ENCODE measurements at places on chromosomes 2 and 18.

DNA sequence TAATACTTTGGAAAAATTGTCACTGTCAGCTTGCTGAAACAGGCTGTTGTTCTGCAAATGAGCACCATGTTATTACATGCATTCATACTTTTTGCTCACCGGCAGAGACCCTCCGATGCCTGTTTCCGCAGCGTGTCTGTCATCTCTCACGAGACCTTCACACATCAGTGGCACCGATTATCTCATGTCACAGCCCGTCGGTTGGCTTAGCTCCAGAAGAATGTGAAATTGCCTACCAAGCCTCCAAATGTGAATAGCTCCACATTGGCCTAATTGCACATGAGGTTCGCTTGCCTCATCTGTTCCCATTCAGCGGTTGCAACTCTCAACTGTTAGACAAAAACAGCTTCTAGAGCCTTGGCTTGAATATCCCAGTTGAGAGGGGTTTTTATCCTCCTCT, 233.0 kb downstream of the ACTR3 start:
- DNase-seq, result no peak

DNA sequence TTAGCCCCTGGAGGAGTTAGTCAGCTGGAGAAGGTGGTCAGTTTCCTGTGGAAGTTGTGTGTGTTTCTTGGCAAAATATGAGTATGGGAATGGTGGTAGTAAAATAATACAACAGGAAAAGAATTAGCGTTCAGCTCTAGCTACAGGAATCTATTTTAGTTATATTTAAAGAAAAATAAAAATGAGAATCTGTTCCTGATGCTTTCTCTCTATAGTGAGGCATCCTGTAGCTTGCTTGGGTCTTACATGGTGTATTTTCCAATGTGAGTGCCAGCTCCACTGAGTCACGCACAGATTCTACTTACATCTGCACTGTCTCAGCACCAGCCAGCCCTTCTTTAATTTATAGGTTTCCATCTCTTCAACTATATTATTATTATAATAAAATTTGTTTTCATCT, 132.2 kb downstream of the BIRC6 start:
- no peak for DNase-seq

- DNase-seq, result no peak
Observed at GRCh38 chr2:70826696-70827350, 6.4 kb upstream of the CLEC4F start.

DNA sequence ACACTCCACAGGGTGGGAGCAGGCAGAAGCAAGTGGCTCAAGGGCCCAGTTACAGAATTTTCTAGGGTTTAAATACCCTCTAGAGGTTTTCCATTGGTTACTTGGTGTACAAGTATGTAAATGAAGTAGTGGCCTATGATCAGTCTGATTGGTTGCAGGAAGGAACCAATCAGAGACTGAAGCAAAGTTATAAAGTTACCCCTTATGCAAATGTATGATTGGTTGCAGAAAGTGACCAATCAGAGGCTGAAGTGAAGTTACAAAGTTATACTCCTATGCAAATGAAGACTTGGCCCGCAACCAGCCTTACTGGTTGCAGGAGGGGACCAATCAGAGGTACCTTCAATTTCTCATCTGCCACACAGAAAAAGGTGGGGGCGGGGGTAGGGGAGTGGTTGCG, 154.6 kb downstream of the INO80D start:
- no peak for DNase-seq

GRCh38 chr2:223971-224760, 39.7 kb downstream of the SH3YL1 start:
- DNase-seq, result no peak

GRCh38 chr2:226796840-226797288, 2.8 kb downstream of the IRS1 start:
- DNase-seq, result no peak

- no peak for DNase-seq
Observed at GRCh38 chr2:140472676-140473075, 1658.1 kb downstream of the LRP1B start.

DNA sequence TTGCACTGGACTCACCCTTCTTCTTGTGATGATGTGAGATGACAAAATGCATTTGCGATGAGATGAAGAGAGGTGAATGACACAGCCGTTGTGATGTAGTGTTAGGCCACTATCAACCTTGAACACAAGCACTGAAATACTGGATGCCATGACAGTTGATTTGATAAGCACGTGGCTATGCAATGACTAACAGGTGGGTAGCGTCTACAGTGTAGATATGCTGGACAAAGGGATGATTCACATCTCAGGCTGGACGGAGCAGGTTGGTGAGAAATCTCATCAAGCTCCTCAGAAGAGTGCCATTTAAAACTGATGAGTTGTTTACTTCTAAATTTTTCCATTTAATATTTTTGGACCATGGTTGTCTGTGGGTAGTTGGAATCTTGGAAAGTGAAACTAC, 375.8 kb upstream of the LYPD1 start:
- DNase-seq, result no peak

DNA sequence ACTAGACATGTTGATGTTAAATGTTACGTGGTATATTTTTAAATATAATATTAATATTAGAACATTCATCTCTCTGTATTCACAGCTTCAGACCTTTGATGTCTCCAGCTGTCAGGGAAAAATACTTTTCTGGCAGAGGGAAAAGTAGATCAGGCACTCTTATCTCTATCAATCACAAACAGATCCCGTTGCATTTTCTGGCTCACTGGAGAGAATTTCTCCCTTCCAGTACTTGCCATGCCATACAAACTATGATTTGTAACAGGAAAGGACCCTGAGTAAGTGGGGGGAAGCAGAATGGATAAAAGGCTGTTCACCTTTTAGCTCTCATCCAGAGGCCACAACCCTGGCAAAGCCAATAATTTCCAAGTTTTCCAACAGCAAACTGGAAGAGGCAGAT, 158.0 kb downstream of the TCF4 start:
- no peak for DNase-seq

GRCh38 chr2:177595126-177595845, 202.7 kb downstream of the AGPS start:
- no peak for DNase-seq

DNA sequence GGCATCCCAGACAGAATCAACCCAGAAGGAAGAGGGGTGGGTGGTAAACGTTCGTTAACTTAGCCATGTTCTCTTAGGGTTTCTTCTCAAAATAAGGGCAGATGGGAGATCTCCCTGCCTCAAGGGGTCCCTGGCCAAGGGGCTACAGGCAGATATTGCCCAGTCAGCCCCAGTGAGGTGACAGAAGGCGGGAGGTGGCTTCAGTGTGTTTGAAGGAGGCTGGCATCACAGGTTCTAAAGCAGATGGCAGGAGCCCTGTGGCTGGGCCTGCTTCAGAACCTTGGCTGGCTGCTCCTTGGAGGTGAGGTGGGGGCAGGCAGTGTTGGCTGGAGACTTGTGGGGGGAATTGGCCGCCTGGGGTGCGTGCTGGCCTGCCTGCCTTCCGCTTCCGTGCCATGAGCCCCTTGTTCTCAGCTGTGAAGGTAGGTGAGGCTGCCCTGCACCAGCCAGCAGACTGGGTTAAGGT, 23.5 kb downstream of the HPCAL1 start:
- DNase-seq, result no peak

DNA sequence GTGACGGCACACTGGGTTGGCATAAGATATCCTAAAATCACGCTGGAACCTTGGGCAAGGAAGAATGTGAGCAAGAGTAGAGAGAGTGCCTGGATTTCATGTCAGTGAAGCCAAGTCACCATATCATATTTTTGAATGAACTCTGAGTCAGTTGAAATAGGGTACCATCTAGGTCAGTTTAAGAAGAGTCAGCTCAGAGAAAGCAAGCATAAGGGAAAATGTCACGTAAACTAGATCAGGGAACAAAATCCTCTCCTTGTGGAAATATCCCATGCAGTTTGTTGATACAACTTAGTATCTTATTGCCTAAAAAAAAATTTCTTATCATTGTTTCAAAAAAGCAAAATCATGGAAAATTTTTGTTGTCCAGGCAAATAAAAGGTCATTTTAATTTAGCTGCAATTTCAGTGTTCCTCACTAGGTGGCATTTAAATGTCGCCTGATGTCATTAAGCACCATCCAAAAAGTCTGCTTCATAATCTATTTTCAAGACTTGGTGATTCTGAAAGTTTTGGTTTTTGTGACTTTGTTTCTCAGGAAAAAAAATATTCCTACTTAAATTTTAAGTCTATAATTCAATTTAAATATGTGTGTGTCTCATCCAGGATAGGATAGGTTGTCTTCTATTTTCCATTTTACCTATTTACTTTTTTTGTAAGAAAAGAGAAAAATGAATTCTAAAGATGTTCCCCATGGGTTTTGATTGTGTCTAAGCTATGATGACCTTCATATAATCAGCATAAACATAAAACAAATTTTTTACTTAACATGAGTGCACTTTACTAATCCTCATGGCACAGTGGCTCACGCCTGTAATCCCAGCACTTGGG, 19.6 kb downstream of the RSAD2 start:
- DNase-seq, result no peak

GRCh38 chr2:99425022-99425421, 64.8 kb downstream of the REV1 start:
- no peak for DNase-seq

DNA sequence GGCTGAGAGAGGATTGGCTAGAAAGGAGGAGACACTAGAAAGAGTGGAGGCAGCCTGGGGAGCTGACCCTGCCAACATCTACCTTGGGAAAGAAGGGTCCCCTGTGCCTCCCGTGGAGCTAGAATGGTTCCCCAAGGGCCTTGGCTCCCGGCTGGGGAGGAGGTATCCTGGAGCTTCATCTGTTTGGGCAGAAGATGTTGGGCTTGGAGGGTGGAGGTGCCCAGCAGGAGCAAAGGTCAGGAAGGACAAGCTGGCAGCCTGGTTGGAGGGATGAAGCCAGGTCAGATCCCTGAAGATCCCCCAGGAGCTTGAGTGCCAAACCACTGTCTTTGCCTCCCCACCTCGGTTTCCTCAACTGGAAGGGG, 2.9 kb downstream of the ATP6V1B1 start:
- DNase-seq, result no peak

DNA sequence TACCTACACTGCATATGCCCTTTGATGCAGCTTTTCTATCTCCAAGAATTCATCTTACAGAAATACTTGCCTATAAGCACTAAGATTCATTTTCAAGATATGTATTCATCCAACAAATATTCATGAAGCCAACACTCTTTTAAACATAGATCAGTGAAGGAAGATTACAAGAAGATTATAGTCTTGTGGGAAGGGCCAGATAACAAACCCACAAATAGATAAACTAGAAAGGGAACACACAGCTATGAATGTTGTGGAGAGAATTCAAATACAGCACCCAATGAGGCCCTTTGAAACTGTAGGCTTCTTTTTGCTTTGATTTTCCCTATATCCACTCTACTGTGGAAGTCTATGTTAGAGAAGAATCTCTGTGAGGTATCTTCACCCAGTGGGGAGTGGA, 186.7 kb upstream of the RBMS1 start:
- DNase-seq, result no peak

GRCh38 chr2:219442256-219443015, 7.8 kb downstream of the SPEG start:
- no peak for DNase-seq

GRCh38 chr2:200193331-200193730, 113.2 kb upstream of the SPATS2L start:
- no peak for DNase-seq

GRCh38 chr2:204115137-204116056, 178.8 kb downstream of the ICOS start:
- DNase-seq, result no peak

DNA sequence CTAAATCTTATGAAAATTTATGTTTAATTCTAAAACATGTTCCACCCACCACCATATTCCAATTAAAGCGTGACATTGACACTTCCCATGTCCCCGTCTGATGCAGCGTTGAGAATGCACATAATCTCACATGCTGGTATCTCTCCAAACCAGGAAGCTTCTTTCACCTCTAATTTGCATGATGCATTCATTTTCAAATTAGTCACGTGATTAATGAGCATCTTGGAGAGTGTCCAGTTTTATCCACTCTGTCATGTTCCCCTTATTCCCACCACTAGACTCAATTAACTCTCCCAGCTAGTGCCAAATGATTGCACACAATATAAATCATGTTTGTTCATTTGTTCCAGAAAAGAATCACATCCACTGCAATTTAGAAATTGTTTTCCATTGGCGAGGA, 105.8 kb downstream of the RIT2 start:
- no peak for DNase-seq

GRCh38 chr2:150425121-150425955, 62.1 kb downstream of the RND3 start:
- no peak for DNase-seq

DNA sequence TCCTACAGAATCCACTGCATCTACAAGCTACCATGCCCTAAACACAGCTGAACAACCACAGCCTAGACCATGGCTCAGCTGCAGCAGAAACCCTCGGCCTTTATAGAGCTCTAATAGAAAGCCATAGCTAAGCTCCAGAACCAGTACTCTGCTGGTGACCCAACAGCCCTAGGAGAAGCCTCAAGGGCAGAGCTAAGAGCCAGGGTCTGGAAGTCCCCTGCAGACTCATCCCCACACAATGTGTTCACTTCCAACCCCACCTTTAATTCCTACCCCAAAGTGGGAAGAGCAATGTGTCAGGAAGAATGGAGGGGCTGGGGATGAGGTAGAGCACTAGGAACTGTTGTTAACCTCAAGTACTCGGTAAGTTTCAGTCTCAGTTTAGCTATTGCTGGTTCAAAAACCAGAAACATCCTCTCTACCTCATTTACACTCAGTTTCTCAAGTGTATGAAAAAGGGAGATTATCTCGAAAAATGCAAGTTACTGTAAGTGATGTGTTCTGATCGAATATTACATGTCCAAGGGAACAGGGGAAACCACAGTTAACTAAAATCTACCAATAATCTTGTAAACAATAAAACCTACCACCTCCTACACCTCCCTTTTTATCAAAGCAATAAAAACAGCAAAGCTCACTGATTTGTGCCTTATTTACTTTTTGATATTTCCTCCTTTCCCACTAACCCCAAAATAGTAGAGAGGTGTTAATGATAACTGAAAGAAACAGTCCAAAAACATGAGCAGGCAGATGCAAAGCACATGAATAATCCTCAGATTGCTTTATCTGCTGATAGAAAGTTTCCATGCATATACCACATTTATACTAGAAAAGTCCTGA, 36.2 kb downstream of the THADA start:
- no peak for DNase-seq

DNA sequence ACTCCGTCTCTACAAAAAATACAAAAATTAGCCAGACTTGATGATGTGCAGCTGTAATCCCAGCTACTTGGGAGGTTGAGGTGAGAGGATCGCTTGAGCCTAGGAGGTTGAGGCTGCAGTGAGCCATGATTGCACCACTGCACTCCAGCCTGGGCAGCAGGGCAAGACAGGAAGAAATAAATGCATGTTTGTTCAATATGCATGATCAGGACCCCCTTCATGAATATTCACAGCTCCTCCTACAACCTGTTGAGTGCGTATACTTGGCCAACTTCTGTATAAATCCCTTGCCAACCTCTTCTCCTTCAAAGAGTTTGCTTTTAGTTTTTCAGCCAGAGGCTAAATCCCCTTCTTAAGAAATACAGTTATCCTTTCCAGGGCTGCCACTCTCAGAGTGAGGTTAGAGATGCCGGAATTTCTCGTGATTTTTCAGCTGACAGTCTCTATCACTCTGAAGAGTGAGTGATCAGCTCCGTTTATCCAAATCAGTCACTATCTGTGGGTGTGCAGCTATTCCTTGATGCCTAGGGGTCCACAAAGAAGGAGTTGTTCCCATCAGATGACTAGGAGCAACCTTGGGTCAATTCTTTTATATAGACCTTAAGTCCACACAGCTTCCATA, 39.2 kb downstream of the FAM161A start:
- DNase-seq, result no peak
